SK-MEL-5 (cell line): ENCODE measurements at places on chromosomes 1 and 21. TPM values are rescaled to one million over a fixed set of nuclear protein-coding genes. Genes with fewer than 3 reads are reported as not detected.
A peak's percentile ranks its signal among the peaks of the same experiment; 100 is the strongest.

Gene CA14
- total RNA-seq = 53.6 and 54.4 TPM in 2 replicates

Gene VAV3
- total RNA-seq = 2.2 and 2.7 TPM in 2 replicates

Gene OR2L5
- total RNA-seq = not detected in 2 replicates

Gene C4BPA
- not detected in 2 replicates for total RNA-seq

Gene STK40
- 14.5 and 14.6 TPM in 2 replicates for total RNA-seq

Gene RO60
- 106 and 115 TPM in 2 replicates for total RNA-seq

Gene TSACC
- 1.3 and 3.0 TPM in 2 replicates for total RNA-seq

GRCh38 chr1:224513383-224513782 is 78.8 kb upstream of the WDR26 start:
- no peak for DNase-seq

DNA sequence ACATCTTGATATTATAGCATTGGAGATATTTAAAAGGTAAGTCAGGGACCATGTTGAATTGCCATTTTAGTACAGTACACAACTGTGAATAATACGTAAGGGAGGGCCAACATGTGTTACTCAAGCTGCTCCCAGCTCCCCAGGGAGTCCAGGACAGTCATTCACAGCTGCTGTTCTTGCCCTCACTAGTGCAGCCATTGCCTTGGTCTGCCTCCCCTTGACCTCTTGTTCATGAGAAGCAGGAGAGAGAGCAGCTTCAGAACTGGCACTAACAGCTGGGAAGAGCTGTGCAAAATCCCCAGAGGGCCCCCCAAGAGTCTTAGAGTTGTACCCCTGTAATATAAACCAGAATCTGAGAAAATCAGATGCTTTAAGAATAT is 16.4 kb downstream of the TCEANC2 start:
- DNase-seq = no peak

- DNase-seq = no peak
Measured at GRCh38 chr1:193706766-193707165, 520.4 kb upstream of the B3GALT2 start.

- DNase-seq = no peak
Measured at GRCh38 chr1:80113168-80114038, 1106.9 kb upstream of the ADGRL4 start.

- DNase-seq = no peak
Measured at GRCh38 chr1:17742583-17742982, 12.6 kb upstream of the ACTL8 start.

- DNase-seq = no peak
Measured at GRCh38 chr1:221157026-221157761, 278.0 kb downstream of the HLX start.

DNA sequence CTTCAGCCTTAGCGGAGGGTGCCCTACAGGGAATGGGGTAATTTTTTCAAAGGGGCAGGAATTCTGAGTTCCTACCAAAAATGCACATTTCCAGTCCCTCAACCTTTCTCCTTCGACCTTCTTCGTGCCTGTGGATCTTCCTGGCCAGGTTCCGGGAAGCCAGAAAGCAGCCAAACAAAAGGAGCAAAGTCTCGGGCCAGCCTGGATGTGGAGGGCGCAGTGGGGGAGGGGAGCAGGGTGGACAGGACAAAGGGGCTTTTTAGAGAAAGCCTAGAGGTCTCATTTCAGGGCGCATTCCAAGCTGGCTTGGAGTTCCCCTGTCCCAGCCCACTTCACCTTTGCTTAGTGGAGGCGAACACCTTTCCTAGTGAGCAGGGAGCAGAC is 2.9 kb upstream of the INAVA start:
- DNase-seq = no peak

GRCh38 chr1:196997423-196997822 is 20.1 kb downstream of the CFHR5 start:
- no peak for DNase-seq

DNA sequence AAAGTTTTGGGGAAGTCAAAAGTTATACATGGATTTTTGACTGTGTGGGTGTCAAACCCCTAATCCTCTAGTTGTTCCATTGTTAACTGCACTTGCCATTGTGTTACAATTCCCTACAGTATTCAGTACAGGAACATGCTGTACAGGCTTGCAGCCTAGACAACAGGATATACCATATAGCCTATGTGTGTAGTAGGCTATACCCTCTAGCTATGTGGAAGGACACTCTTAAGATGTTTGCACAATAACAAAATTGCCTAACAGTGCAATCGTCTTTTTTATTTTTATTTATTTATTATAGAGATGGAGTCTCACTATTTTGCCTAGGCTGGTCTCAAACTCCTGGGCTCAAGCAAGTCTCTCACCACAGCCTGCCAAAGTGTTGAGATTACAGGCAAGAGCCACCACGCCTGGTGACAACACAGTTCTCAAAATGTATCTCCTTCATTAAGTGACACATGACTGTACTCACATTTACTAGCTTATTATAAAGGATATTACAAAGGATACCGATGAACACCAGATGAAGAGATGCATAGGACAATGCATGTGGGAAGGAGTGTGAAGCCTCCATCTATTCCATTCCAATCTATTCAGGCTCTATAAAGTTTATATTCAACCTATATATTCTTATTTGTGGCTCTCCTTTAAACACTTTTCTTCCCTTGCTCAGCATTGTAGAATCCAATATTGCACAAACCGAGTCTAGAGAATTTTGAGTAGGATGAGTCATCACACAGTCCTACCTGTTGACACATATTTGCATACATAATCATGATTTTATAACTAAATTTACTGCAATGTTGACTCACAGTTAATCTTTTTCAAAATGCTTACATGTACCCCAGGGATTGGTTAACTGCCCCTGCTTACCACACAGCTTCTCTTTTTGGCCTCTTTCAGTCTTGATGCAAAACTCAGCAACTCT is 28.4 kb upstream of the CEP350 start:
- DNase-seq = no peak

DNA sequence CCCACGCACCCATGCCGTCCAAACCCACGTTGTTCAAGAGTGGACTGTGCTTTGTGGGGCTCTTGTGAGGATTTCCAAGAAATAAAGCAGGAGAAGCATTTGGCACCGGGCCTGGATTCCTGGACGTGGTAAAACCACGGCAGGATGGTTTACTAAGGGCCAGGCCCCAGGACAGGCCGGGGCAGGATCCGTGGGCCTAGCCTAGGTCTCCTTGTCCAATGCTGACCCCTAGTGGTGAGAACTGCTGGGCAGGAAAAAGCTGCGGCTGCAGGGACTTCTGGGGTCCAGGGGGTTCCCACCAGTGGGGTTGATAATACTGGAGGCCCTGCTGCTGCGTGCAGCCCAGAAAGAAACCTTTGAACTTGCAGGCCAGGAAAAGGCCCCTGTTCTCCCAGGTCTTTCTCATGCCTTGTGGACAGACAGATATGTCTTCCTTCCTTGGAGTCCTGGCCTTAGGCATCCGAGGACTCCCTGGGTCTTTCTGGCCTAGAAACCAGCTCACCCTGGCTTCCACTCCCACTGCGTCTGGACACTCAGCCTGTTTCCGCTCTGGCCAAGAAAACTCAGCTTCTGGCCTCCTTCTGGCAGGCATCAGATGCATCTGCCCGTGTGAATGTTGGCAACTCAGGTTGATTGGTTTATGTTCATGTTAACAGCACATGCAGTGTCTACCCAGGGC is 106.9 kb upstream of the TMEM51 start:
- DNase-seq = peak; percentile 66

DNA sequence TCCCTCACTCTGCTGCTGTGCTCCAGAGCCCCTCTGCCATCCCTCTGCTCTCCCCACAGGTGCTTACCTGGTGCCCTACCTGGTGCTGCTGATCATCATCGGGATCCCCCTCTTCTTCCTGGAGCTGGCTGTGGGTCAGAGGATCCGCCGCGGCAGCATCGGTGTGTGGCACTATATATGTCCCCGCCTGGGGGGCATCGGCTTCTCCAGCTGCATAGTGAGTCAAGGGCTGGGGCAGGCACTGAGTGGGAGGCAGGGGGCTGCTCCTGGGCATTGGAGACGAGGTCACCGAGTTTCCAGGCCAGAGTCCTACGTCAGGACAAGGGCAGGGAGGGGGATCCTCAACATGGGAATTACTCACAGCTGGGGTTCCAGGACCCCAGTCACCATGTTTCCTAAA is 21.7 kb downstream of the SLC6A17 start:
- no peak for DNase-seq

- peak; percentile 16 for DNase-seq
Measured at GRCh38 chr21:39033878-39034589, 149.2 kb downstream of the PSMG1 start.

DNA sequence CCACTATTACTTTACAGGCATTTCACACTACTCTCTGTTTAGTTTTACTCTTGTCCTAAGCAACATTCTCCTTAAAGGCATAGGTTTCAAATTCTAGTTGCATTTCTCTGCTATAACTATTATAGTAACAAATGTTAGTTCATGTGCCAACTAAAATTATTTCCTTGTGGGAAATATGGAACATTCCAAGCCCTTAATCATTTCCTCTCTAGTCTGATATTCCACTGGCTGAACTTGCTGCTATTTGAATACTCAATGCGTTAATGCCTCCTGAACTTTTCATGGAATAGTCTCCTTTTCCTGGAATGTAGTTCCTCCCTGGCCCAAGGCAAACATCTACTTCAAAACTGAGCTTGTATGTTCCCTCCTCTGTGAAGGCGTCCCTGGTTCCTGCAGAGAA is 19.3 kb upstream of the TBX19 start:
- peak; percentile 39 for DNase-seq

DNA sequence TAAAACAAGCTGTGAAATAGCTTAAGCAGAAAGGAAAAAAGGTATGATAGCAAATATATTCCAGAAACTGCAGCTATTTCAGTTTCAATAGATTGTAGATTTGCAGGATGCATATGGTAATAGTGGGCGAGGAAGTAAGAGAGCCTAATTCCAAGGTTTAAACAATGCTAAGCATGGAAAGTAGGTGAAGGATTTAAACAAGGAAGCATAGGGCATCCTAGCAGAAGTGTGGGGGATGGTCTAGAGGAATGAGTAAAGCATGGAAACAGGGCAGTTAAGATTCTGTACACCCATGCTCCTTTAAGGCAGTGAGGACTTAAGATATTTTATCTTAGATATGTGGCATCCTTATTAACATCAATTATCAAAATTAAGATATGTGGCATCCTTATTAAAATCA is 2.6 kb downstream of the IVNS1ABP start:
- peak; percentile 68 for DNase-seq

DNA sequence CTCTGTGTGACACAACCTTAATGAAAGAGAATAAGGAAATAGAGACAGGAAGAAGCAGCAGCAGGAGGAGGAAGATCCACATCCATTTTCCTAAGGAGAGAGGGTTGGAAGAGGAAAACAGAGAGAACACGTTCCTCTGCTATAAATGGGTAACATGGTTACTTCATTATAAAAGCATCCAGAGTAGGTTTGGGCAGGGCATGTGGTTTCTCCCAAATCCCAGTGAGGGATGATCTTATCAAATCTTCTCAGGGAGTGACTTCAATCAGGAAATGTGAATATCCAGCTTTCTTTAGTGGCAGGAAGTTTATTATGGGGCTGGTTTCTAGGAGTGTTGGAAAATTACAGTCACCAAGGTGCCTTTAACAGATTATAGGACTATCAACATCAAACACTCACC is 11.1 kb downstream of the CYP2J2 start:
- DNase-seq = no peak

DNA sequence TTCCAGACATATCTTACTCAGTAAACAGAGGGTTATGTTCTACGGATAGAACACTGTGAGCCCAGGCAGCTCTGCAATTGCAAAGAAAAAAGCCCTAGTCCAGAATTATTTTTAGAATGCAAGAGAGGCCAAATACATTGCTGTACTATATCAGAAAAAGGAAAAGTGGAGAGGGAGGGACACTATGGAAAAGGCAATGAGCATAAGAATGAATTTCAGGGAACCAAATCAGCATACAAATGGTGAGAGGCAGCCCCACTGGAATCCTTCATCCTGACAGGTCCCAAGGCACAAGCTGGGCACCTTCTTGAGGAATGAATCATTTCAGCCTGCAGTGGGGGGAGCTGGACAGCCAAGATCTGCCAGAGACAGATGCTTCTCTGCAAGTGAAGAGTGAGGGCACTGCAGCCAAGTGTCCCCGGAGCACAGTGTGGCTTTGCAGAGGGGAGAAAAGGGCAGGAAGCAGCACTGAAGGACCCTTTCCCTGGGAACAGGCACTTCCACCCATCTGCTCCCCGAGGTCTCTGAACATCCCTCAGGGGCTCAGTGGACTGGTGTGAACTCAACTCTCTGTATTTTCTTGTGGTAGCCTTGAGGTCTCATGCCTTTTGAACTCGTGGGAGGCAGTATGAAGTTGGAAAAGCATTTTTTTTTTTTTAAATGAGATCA is 115.6 kb downstream of the XCL2 start:
- DNase-seq = no peak

- DNase-seq = no peak
Measured at GRCh38 chr1:38474738-38475623, 384.6 kb downstream of the RRAGC start.

DNA sequence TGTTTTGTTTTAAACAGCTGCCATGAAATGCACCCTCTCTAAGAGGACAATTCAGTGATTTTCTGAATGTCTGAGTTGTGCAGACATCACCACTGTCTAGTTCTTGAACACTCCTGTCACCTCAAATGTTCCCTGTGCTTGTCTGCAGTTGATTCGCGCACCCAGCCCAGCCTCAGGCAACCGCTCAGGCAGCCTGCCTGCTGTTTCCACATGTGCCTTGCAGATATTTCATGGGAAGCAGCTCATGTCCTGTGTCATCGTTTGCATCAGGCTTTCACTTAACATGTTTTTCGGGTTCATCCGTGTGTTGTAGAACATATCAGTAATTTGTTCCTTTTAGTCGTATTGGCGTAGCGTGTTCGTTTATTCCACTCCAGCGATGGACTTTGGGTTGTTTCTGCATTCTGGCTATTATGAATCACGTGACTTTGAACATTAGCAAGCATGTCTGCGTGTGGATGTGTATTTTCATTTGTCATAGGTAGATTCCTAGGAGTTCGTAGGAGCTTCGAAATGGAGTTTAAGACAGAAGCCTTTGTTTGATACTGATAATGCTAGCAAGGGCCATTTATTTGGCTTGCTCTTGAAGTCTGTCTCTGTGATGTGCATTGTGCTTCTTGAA is 12.1 kb downstream of the ADARB1 start:
- no peak for DNase-seq

DNA sequence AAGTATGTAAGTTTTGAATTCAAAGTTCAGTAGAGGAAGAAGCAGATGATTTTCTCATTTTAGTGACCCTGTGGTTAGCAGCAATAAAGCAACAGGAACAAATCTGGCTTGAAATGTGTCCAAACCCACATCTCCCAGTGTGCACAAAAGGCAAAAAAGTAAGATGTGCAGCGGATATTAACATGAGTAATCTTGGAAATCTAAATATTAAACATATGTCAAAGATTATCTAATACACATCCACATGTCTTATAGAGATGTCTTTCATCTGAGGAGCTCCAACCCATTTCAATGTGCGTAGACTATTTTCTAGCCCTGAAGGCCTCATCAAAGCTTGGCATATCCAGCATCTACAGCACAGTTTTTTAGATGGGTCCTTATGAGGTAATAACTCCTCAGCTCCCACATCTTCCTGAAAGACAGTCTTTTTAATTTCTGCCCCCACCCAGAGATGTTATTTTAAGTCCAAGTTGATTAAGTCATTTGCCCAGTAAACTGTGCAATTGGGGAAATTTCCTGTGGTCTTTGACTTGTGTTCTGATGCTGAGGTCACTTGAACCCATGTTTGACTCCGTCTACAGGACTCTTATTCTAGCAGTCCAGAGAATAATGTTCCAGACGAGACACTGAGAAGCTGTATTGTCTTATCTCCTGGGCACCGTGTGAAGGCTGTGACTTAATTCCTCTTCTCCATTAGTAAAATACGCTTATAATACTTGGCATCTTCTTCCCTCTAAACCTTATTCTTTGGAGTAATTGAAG is 73.7 kb downstream of the LMO4 start:
- DNase-seq = no peak

GRCh38 chr1:201659572-201659971 is 120.6 kb downstream of the NAV1 start:
- no peak for DNase-seq

- peak; percentile 51 for DNase-seq
Measured at GRCh38 chr1:156618853-156619581, at the start of gene HAPLN2. Gene HAPLN2, plus strand, starts transcription at chr1:156619415. Its CDS starts 4,076 bp downstream, at chr1:156623491.
